ENCODE measurements at places on chromosomes 4 and X.

GRCh38 chr4:113505044-113505443 is 256.5 kb downstream of the CAMK2D start:
- DNase-seq: no peak

GRCh38 chr4:41598580-41598979 is 60.6 kb downstream of the LIMCH1 start:
- no peak for DNase-seq

DNA sequence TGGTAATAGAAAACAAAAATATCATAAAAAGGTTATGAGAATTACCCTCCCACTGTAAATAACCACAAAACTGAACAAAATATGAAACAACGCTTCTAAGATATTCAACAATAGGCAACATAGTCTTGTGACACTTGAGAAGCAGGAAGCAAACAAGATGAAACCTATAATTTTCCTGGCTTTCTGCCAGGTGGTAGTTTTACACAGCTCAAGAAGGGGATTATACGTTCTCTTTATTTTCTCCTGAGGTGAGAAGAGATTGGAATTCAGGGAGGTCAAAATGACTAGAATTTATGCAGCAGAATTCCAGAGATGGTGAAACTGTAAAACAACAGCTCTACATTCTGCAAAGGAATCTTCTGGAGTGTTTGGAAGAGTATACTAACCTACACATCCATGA is 186.0 kb downstream of the HHIP start:
- DNase-seq: no peak

GRCh38 chr4:7138223-7139166 is 53.8 kb upstream of the SORCS2 start:
- DNase-seq: no peak

GRCh38 chrX:18949291-18949943 is 34.5 kb downstream of the PHKA2 start:
- DNase-seq: no peak

DNA sequence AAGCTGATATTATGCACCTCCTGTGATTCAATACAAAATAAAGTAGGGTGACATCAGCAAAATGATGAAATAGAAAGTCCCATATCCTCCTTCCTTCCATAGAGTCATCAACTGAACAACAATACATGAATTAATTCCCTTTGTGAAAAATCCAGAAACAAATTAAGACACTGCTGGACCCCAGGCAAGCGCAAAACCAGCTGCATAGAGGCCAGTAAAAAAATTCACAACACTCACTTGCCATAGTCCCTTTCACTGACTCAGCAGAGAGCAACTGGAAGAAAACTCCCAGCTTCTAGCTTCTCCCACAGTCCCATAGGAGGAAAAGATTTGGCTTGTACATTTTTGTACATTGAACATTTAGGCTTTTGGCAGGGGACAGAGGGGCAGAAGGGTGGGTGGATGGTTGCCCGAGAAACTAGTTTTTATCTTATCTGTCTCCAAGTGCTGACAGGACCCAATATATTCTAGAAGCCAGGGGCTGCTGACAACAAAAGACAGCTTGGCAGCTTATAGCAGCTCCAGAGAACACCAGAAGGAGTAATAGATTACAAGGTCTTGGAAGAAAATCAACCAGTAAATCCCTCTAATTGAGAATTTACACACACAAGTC is 124.6 kb downstream of the NDST3 start:
- DNase-seq: no peak

- no peak for DNase-seq
These were observed 70.6 kb downstream of the TNIP2 start for GRCh38 chr4:2685541-2685940.

DNA sequence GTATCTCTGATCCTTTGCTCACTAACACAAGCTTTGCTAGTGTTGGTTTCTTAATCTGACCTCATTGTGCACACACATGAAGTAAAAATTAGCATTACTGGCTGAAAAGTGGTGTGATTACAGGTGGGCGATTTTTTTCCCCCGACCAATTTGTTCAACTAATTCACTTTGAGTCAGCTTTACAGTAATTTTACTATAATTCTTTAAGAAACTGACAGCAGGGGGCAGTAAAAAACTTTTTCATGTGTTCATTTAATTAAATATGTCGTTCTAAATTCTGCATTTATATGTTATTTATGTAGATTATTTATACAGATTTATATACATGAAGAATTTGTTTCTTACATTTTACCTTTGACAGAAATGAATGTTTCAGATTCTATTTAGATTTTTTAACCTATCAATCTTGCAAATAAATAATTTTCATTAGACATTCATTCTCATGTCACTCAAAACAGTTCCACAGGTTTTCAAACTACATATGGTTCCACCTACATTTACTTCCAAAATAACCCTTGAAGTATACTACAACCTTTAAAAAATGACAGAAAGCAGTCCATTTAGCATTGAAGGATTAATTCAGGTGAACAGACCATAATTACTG is 17.5 kb downstream of the PALLD start:
- DNase-seq: no peak

GRCh38 chr4:54392479-54392878 is 163.4 kb downstream of the PDGFRA start:
- no peak for DNase-seq

DNA sequence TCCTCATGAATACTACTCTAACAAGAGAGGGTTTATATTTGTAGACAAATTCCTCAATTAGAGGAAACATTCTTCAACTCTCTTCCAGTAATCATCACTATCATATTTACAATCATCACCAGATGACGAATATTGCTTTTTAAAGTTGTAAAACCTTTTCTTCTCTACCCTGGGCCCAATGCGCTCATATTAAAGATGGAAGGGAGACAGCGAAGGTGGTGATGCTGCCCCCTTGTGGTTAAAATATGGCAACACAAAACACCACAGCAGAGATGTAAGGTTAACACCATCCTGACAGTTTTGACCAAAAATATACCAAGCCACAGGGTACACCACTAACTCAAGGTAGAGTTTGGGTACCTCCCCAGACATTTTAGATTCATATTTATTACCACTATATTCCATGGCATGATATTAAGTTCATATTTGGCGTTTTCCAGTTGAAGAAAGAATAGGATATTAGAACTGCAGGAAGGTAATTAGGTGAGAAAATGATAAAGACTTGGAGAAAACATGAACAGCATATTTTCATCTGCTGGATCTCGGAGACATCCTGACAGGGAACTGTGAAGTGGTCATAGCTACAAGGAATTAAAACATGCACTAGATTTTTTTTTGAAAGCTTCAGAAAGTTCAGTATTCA is 72.8 kb downstream of the SLC9A7 start:
- DNase-seq: peak; percentile 10

DNA sequence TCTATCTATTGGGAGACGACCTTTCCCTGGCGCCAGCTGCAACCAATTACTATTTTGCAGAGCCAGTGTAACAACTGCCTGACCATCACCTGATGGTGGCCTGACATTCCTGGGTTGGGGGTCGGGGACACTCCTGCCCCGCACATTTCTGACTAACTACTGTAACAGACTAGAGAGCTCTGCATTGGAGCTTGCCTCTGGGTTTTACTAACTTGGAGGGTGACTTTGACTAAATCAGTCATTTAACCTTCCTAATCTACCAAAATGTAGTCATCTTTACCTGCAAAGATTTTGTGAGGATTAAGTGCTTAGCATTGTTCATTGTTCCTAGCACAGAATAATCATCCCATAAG is 37.5 kb upstream of the ABCG2 start:
- DNase-seq: no peak

DNA sequence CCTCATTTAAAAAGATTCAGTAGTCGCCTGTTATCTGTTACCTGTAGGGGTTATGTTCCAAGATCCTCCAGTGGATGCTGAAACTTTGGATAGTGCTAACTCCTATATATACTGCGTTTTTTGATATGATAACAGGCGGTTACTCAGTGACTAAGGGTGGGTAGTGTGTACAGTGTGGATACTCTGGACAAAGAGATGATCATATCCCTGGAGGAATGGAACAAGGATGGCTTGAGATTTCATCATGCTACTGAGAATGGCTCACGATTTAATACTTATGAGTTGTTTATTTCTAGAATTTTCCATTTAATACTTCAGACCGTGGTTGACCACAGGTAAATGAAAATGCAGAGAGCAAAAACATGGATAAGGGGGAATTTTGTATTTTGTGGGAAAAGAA is 21.5 kb downstream of the FAM47E start:
- no peak for DNase-seq

- no peak for DNase-seq
These were observed 28.3 kb upstream of the UXT start for GRCh38 chrX:47687263-47687662.

DNA sequence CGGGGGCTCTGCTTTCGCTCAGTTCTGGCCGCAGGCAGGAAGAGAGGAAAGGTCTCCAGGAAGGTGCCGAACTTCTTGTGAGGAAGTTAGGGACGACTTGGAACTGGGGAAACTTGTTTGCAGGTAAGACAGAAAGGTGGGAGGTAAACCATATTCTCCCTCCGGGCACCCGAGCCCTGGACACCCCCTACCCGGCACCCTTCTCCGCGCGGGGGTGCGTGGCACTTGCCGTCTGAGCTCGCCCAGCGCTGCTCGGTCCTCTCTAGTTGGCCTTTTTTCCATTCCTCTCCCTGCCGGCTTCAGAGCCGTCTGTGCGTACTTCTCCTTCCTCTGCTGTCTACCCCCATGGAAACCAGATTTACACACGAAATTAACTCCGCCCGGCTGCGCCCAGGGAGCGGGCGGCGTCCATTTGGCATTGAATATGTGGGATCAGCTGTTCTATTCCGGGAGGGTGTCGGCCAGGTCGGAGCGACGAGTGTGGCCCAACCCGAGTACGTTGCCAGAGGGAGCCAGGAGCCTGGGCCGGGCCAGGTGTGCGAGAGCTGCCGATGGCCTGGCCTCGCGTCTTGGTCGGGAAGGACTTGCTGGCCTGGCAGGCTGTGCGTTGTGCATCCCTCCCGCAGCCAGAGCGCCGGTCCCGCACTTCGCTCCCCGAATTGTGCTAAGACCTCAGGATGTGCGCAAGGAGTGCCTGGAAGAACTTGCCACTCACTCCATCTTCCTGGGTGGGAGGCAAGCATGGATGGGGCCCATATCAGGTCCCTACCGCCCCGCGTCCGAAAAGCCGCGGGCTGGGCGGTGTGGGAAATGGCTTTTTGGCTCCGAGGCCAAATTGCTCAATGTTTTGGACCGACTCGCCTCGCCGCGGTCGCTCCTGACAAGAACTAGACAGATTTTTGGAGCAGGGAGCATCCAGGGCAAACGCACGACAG is 1.7 kb downstream of the PDGFRA start:
- no peak for DNase-seq

GRCh38 chrX:16144420-16144819 is 21.1 kb downstream of the GRPR start:
- no peak for DNase-seq

DNA sequence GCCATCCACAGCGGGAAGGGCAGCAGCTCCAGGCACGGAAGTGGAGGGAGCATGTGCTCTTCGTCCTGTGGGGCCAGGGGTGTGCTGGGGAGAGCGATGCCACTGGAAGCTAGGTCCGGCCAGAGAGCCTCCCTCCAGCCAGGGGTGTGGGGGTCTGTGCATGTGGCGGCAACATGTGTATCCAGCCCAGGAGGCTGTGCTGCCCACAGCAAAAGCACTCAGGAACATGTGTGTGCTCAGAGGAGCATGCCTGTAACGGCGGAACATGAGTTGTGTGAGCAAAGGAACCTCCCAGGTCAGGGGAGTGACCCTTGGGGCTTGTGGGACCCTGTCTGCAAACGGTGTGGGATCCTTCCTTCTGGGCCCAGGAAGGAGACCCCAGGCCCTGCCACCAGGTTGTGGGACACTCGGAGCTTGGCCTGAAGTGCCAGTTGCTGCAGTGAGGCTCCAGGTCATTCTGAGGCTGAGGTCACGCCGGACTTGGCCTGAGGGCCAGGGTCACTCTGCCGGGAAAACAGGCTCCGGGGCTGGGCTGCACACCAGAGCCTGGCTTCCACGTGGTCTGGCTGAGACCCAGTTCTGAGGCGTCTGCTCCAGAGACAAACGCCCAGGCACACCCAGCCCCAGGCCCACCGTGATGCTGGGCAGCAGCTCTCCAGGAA is 37.2 kb downstream of the CPLX1 start:
- no peak for DNase-seq

- no peak for DNase-seq
These were observed 14.3 kb upstream of the UBA1 start for GRCh38 chrX:47179221-47179927.

GRCh38 chr4:53267026-53267425 is 98.8 kb downstream of the SCFD2 start:
- no peak for DNase-seq

- DNase-seq: no peak
These were observed 1.6 kb downstream of the GRIA3 start for GRCh38 chrX:123185721-123186120.

- no peak for DNase-seq
These were observed 178.8 kb downstream of the GPM6A start for GRCh38 chr4:175633310-175633709.

- no peak for DNase-seq
These were observed 312.4 kb downstream of the ARHGAP10 start for GRCh38 chr4:148044089-148044911.

- no peak for DNase-seq
These were observed 16.2 kb downstream of the NOP14 start for GRCh38 chr4:2946812-2947600.

- no peak for DNase-seq
These were observed 113.0 kb downstream of the ANAPC10 start for GRCh38 chr4:144985014-144985413.

DNA sequence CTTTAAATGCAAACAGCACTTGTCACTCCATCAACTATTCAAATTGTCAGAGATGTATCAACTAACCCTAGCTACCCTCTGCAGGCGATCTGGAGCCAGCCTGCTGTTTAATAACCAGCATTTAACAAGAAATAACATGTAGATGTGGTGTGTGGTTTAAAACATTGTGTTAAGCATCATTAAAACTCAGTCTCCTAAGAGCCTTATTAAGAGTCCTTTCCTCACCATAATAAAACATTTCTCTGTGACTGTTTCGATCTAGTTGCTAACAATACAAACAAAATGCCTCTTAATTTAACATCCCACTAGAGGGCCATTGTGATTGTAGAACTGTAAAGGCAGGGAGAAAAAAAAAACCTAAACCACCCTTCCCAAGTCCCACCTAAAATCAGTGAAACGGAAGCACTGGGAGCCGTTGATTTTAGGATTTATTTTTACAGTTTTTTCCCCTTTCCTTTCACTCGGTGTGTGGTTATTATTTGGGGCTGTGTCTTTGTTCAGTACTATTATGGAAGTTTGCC is 708.6 kb downstream of the C4orf33 start:
- DNase-seq: no peak

- DNase-seq: no peak
These were observed 26.1 kb downstream of the OTOP1 start for GRCh38 chr4:4200624-4201023.

DNA sequence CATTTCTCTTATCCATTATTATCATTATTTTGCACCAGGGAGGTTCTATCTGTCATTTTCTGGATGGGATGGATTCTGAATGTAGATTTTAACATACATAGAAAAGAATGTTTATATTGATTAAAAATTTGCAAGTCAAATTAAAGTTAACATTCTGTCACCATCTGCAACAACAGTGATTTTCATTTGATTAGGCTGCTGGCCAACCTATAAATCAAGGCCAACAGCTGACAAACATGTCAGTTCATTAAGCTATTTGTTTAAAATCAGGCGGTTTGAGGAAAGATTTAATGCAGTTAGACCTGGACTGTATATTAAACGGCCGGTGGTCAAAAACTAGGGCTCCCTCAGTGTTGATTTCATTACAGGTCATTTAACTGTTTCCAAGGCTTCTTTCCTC is 109.5 kb upstream of the CBR4 start:
- DNase-seq: no peak

GRCh38 chr4:17273047-17273446 is 238.8 kb downstream of the QDPR start:
- DNase-seq: no peak
